NCI-H510A (cell line): ENCODE measurements at places on chromosomes 12 and 14.

DNA sequence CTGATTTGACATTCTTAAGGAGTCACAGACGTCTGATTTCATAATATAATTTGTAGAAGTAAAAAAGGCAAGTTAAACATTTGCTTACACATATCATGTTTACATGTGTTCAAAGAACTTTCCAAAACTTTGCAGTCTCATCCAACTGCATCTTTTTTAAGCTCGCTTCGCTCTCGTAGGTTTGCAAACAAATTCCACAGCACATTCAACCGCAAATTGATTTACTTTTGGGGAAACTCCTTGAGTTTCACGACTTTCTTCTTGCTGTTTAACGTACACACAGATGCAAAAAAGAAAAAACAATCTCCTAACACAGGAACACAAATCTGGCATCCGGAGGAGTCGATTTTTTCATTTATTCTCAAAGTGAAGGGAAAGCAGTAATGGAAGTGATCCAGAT lies 1149.5 kb downstream of the VRK1 start:
- DNase-seq: no peak

GRCh38 chr12:12684375-12685106 lies 11.4 kb downstream of the GPR19 start:
- peak; percentile 41 for DNase-seq

DNA sequence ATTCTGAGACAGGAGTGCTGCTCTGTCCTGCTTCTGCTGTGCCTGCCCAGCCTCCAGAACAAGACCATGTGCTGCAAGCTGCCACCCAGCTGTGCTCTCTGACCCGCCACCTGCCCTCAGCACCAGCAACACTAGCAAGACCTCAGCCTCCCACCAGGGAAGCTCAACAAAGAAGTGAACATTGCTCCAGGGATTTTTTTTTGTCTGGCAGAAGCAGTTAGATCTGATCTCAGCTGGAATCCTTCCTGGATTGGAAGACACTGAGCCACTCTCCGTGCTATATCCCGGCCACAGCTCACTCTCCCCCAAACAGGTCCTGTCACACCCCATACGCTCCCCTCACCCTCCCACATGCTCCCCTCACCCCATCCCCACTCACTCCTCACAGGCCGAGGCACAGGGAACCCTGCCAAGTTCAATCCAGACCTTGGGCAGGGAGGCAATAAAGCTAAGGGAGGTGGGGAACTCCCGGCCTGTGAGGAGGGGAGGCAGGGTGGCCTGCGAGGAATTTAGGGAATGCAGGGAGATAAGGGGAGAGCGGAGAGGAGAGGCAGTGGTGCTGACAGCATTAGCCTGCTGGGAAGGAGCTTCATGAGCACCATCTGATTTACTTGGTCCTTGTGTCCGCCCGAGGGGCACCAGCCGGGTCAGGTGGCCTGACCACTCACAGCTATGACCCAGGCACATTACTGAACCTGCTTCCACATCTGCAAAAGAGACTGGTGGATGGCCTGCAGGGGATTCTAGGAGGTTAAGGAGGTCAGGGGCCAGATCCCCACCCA lies 29.7 kb downstream of the CCDC85C start:
- no peak for DNase-seq

GRCh38 chr14:37598747-37599506 lies 3.5 kb downstream of the TTC6 start:
- DNase-seq: no peak

GRCh38 chr12:93591137-93591868 lies 18.8 kb downstream of the SOCS2 start:
- no peak for DNase-seq

DNA sequence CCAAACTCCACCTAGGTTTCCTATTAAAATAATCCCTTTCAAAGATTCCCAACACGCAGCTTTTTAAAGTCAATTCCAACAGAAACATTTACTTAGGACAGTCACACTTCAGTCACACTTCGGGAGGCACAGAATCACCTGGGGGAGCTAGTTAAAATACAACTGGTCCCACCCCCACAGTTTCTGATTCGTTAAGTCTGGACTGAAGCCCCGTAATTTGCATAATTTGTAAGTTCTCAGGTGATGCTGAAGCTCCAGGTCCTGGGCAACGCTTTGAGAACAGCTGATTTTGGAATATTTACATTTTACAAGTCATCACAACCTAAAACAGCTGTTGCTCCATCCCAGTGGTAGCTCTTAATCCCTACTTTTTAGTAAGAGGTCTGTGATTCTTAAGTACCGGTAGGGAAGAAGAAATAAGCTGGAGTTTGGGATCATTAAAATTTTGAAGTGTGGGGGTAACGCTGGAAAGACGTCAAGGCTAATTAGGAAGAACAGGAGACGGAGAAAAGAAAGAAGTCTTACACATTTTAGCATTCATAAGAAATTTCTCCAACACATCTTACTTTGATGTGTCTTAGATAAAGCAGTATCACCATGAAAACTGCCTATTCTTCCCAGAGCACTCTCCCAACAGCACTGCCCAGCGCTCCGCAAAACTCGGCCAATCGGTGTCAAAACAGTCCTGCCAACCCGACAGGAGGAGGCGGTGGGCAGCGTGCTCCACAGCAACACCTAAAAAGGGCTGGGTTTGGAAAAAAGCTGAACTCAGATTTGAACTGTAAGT lies 1.1 kb downstream of the IPO8 start:
- peak; percentile 3 for DNase-seq

DNA sequence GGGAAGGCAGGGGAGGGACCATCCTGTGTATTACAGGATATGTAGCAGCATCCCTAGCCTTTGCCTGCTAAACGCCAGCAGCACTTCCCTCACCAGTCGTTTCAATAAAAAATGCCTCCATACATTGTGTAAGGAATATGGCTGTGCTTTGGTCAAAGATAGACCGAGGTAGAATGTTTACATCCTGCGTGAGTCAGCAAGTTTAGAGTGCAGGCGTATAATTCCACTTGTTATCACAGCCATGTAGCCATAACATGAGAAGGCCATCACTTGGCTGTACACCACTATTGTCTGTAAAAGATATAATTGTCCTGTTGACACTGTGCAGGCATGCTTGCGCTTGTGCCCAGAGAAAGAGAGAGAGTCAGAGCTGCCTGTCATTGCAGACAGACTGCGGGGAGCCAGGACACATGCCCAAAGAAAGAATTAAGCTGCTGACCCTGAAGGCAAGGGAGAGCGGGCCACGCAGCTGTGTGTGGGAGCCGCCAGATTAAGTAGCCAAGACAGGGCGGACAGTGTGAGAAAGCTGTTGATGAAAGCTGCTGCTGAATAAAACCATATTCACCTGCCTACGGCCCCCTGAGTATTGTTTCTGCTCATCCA lies 68.4 kb downstream of the CRACR2A start:
- DNase-seq: no peak

DNA sequence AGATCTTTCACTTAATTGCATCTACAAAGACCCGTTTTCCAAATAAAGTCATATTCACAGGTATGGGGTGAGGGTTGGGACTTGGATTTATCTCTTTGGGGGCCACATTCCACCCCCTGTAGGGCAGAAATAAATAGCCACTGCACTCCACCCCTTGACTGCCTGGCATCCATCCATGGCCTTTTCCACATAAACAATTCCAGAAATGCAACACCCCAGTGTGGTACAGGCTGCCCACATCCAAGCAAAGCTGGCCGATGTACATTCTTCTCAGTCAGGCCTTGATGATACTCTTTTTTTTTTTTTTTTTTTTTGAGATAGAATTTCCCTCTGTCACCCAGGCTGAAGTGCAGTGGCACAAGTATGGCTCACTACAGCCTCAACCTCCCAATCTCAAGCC lies 12.9 kb downstream of the DGLUCY start:
- DNase-seq: no peak

DNA sequence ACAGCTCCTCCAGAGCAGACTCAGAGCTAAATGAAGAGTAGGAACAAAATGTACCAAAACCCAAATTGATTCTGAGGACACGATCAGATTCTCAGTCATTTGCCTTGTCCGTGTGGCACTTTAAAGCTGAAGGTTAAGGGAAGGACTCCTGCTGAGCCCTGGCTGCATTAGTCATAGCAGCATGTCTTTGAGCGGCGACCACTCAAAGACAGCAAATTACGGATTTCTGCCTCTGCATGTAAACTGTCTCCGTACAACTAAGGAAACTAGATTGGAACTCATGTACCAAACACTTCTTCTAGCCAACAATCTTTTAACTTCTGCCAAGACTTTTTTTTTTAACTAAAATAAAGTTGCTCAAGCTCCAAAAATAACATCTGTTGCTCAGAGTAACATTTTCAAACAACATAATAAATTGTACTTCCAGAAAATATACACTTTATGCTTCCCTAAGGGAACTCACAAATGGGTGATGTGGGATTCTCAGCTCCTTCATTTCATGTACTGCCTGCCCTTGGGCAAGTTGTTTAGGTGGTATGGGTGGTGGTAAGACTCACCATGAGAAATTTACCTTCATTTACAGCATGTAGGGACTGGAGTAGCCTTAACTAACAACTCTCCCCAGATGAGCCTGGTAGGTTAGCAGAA lies 56.1 kb downstream of the RERG start:
- no peak for DNase-seq

- DNase-seq: no peak
Observed at GRCh38 chr14:39087493-39087892, 15.5 kb downstream of the SEC23A start.

GRCh38 chr12:101200145-101200544 lies 9.9 kb downstream of the SLC5A8 start:
- DNase-seq: no peak

DNA sequence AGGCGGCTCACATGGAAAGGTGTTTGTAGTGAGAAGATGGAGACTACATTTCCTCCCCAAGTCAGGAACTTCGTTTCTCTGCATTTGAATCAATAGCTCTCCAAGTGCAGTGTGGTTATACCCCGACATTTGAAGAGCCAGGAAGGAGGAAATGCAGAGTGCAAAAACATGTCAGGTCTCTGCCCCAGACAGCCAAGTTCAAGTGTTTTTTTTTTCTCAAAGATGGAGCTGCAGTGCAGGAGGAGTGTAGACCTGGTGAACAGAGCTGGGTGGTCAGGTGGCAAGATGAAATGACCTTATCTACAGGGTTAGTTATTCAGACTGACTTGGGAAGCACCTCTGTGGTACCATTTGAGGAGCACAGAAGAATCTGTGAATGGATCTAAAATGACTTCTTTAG lies 21.3 kb downstream of the MLXIP start:
- DNase-seq: no peak

- no peak for DNase-seq
Observed at GRCh38 chr14:71583194-71583593, 349.0 kb upstream of the RGS6 start.

DNA sequence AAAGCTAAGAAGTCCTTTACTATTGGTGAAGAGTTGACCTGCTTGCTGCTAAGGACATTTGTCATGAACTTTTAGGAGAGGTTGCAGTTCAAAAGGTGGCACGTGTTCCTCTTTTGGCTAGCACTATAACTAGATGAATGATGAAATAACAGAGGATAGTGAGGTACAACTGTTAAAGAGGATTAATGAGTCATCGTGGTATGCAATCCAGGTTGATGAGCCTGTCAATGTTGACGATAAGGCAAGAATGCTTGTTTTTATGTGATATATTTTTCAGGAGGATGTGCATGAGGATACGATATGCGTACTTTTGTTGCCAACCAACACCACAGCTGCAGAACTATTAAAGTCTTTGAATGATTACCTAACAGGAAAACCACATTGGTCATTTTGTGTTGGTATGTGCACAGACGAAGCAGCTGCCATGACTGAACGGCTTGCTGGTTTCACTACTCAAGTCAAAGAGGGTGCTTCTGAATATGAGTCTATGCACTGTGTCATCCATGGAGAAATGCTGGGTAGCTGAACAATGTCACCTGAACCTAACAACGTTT lies 10.6 kb downstream of the CEP128 start:
- DNase-seq: no peak

DNA sequence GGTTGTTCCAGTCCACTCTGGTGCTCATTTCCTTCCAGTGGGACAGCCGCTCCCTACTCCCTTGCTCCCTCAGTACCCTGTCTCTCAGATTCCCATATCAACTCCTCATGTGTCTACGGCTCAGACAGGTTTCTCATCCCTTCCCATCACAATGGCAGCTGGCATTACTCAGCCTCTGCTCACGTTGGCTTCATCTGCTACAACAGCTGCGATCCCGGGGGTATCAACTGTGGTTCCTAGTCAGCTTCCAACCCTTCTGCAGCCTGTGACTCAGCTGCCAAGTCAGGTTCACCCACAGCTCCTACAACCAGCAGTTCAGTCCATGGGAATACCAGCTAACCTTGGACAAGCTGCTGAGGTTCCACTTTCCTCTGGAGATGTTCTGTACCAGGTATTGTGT lies 69.9 kb downstream of the RAD52 start:
- DNase-seq: no peak

DNA sequence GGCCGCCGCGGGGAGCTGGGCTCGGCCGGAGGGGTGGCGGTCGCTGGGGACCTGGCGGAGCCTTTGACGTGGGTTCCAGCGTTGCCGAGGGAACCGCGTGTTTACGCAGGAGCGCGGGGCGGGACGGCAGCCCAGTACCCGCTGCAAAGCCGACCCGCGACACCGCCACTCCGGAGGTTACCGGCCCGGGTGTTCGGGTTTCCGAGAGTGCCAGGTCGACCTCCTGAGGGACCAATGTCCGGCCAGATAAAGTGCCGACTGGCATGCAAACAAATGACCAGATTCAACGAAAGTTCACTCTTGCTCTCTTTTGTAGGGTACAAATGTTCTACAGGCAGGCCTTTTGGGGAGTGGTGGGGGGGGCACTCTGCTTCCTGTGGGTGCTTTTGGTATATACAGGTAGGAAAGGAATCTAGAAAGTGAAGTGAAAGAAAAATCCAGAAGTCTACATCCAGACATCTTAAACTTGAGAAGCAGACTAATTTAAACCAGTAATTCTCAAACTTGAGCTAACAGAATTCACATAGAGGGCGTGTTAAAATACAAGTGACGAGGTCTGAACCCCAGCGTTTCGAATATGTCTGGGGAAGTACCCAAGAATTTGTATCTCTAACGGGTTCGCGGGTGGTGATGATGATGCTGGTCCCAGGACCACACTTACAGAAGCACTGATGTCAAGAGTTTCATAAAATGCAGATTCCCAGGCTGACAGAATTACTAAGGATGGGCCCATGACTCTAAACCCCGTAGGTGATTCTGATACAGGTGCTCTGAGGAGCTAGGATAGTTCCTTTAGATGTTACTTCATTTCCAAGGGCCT lies at the start of gene GPR135:
TSS of gene GPR135 (minus strand) at position 65 of the 820 bp plus-strand sequence. CDS start 154 bp downstream, outside the sequence.
- peak; percentile 43 for DNase-seq

GRCh38 chr12:105099356-105099755 lies 8.2 kb upstream of the WASHC4 start:
- DNase-seq: no peak

DNA sequence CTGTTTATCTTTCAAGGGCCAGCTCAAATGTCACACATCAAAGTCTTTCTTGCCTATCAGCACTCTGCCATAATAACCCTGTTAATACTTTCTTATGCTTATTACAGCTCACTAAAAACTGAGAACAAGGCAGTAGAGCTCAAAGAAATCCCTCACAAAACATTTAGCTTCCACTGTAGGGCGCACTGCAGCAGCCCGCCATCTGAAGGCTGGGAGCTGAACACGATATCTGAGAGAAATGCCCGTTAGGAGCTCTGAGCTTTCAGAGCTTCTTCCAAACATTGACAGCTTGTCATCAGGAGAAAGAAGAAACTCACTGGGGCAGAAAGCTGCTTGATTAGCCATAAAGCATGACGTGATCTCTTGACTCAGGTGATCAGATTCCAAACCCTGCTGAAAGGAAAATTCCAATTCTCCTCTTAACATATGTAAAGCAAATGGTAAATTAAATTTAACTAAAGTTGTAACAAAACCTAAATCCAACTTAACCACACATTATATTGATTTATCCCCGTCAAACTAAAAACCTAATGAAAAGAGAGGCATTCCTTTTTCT lies 175.7 kb downstream of the C12orf50 start:
- no peak for DNase-seq
